Uterine smooth muscle cell (primary cell): ENCODE measurements at places on chromosomes 3 and 15. TPM values are rescaled to one million over a fixed set of nuclear protein-coding genes. Genes with fewer than 3 reads are reported as not detected.

SAMD7 gene
- total RNA-seq, result not detected in 2 replicates

DLL4 gene
- total RNA-seq, result 0.12 and 0.66 TPM in 2 replicates

FHIT gene
- 2.0 and 2.1 TPM in 2 replicates for total RNA-seq

SPATA12 gene
- 0.11 TPM in 1 of 2 replicates, not detected in the other for total RNA-seq

RNF111 gene
- 14.2 and 14.9 TPM in 2 replicates for total RNA-seq

MAGEL2 gene
- total RNA-seq, result under 0.01 and 0.25 TPM in 2 replicates

SEMA6D gene
- total RNA-seq, result 4.2 and 4.5 TPM in 2 replicates

CLDN16 gene
- 0.12 TPM in 1 of 2 replicates, not detected in the other for total RNA-seq

TNFAIP8L3 gene
- 8.6 and 13.0 TPM in 2 replicates for total RNA-seq

ZCWPW2 gene
- total RNA-seq, result 0.22 and 0.87 TPM in 2 replicates

B3GALNT1 gene
- 19.1 and 24.2 TPM in 2 replicates for total RNA-seq

ESYT3 gene
- 4.5 and 6.5 TPM in 2 replicates for total RNA-seq

AHSG gene
- not detected in 2 replicates for total RNA-seq

FBLN2 gene
- total RNA-seq, result 18.0 and 113 TPM in 2 replicates
